ENCODE measurements at places on chromosomes 2 and 18.

GRCh38 chr2:240635998-240636547 is 10.8 kb downstream of the GPR35 start:
- no peak for DNase-seq

GRCh38 chr2:15673919-15674636 is 82.4 kb downstream of the DDX1 start:
- peak; percentile 37 for DNase-seq

- peak; percentile 25 for DNase-seq
Observed at GRCh38 chr2:25651066-25651465, 22.3 kb downstream of the DTNB start.

DNA sequence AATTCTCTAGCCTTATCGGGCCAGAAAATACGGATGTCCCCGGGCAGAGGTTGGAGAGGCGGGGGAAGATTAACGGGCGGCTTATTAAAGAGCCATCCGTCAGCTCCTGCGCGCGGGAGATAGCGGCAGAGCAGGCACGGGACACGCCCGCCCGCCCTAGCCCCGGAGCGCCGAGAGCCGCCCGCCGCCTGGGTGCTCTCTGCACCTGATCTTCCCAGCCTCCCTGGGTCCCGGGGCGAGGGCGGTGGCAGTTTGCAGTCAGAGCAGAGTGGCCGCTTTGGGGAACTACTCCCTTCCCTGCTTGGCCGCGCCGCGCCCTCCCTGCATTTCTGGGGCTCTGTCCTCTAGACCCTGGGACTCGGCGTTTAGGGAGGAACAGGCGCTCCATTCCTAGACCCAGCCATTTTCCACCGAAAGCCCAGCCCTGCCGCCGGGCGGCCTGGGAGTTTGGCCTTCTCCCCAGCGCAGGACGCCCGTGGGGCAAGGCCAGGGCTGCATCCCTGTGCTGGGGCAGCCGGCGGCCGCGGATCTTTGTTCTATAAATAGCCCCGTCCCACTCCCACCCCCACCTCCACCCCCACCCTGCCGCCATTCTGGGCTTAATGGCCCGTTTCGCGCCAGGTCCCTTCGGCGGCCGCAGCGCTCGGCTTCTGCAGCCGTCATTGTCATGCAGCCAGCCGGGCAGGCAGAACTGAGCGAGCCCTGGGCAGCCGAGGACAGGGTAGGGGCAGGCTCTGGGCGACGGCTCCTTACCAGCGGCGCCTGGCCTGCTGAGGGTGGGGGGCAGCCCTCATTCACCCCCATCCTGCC is 6.6 kb downstream of the GAD1 start:
- no peak for DNase-seq

DNA sequence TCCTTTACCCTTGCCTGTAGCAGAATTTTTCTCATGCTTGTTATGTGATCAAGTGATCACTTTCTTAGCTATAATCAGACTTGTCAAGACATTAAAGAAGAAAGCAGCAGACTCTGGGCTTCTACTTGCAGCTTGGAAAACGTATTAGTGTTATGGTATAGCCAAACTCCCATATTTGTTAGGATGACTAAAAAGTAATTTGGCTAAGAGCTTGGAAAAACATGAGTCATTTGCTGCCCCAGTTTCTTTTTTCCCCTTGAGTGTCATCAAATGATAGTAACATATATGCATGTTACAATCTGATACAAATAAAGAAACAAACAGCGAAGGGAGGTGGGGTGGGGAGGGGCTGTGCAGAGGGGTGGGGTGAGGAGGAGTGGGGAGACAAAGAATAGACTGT is 155.5 kb downstream of the IKZF2 start:
- peak; percentile 31 for DNase-seq

DNA sequence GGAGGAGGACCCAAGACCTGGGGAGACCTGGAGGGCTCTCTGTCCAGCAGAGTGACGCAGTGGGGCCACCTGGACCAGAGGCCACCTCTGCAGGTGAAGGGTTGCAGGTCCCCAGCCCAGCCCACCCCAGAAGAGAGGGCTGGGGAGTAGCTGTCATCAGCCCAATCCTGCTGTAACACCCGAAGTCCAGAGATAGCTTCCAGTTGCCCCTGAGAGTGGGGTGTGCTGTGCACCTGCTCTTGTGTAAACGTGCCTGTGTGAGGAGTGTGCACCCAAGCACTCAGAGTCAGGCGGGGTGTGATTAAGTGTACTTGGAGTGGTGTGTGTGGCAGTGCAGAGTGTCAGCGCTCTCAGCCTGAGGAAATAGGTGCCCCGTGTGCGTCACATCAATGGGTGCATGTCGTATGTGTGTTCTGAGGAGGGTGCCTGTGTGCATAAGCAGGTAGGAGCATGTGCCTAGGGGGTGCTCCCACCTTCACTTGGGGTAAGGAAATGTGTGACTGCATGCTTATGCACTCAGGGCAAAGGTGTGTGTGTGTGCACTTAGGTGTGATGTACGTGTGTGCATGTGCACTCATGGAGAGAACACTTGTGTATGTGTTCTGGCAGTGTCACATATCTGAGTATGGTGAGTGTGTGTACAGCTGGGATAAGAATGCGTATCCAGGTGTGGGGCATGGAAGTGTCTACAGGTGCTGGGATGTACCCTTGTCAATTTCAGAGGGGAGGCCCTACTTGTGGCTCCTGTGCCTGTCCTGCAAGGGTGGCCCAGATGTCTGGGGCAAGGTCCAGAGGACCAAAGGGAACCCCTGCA is 672 bp downstream of the ATP6V1B1 start:
- DNase-seq: no peak

DNA sequence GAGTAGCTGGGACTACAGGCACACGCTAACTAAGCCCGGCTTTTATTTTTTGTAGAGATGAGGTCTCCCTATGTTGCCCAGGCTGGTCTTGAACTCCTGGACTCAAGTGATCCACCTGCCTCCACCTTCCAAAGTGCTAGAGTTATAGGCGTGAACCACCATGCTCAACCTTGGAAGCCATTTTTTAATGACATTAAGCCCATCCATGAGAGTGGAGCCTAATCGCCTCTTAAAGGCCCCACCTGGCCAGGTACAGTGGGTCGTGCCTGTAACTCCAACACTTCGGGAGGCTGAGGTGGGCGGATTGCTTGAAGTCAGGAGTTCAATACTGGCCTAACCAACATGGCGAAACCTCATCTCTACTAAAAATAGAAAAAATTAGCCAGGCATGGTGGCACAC is 41.6 kb upstream of the TFCP2L1 start:
- DNase-seq: no peak

GRCh38 chr2:113056521-113056920 is 2.5 kb upstream of the IL36RN start:
- no peak for DNase-seq

DNA sequence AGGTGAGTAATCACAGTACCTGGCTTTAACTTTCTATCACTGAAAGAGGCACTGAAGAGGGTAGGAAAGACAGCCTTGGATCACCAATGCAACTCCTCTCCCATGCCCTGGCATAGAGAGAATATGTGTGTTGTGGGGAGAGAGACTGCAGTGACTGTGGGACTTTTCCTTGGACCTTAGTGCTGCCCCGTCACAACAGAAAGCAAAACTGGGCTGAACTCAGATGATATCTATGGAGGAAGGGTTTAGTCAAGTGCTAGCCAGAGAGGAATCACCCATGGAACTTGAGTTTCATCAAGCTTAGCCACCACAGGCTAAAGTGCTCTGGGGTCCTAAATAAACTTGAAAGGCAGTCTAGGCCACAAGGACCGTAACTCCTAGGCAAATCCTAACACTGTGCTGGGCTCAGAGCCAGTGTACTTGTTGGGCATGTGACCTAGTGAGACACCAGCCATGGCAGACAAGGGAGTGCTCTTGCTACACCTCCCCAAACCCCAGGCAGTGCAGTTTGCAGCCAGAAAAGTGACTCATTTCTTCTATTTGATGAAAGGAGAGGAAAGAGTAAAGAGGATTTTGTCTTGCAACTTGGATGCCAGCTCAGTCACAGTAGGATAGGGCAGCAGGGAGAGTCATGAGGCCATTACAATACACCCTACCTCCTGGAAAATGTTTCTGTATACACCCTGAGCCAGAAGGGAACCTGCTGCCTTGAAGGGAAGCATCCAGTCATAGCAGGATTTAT is 105.8 kb upstream of the SPOPL start:
- DNase-seq: peak; percentile 40

GRCh38 chr18:48031641-48032040 is 101.2 kb upstream of the SMAD2 start:
- no peak for DNase-seq

DNA sequence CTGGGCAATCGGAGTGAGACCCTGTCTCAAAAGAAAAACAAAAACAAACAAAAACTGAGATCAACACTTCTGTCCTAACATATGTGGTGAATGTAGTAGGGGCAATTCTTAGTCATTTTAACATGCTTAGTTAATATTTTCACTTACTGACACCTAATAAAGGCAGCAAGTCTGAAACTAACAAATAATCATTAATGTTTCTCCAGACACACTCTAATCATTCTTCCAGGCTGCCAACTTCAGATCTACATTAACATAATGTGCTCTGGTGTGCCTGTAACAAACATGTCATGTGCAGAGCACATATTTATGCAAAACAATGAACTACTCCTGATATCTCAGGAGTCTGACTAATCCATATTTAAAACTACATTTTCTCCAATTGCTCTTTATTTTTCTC is 6.0 kb downstream of the KRCC1 start:
- DNase-seq: no peak

- DNase-seq: no peak
Observed at GRCh38 chr2:79721966-79722365, 209.1 kb downstream of the CTNNA2 start.

DNA sequence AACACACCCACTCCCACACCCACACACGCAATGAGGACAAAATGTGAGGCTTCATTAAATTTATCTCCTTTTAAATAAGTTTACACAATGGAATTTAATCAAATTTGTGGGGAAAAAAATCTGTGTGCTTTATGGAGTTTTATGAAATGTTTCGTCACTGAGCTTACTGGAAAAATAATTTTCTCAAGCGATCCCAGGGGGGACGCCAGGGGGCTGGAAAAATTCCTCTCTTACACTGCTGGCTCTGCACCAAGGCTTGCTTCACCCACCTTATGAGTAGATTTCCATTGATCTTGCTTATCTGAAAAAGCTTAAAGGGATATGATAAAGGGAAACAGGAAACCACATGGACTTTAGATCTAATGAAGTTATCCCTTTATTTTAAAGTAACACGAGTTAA is 95.5 kb downstream of the CABYR start:
- DNase-seq: no peak

DNA sequence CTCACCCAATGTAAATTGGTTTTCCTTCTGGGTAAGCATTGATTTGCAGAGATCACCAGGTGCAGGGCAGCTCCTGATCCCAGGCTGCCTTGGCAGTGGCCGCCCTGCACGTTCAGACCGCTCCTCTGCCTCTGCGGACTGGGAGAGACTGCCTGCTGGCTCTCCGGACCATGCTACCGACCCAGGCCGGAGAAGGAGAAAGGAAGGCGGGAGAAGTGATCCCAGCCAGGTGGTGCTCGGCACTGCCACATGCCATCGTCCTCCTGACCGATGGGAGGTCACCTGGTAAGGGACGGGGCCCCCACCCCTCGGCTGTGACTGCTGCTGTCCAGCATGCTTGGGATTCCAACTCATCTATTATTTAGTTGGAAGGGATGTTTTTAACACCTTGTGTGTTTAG is 108.1 kb upstream of the POU3F3 start:
- no peak for DNase-seq

DNA sequence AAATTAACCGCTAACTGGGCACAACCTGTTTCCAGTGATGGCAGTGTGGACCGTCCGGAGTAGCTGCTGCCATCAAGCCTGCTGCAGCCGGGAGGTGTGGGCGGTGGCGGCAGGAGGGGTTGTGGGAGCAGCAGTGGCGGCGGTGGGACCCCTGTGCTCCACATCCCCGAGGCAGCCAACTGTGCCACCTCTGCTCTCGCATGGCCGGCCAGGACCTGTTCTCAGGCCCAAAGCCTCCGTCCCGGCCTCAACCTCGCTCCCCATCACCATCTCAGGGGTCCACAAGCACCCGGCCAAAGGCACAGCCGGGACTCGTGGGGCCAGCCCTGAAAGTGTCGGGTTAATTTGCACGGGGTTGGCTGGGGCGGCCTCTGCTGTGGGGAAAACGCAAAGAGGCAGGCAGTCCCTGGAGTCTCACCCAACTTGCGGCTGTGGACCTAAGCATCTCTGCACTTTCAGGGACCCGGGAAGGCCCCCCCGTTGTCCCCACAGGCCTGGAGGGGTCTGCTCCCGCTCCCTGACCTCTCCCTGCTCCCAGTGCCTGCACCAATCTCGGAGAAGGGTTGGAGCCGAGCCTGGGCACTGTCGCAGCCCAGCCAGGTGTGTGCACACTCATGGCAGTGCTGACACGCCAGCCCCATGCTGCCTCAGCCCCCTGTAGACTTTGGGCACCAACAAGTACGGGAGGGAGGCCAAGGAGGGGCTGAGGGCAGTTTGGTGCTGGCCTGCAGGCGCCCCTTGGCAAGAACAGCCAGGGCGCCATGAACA is 44.4 kb upstream of the PEX13 start:
- DNase-seq: no peak

DNA sequence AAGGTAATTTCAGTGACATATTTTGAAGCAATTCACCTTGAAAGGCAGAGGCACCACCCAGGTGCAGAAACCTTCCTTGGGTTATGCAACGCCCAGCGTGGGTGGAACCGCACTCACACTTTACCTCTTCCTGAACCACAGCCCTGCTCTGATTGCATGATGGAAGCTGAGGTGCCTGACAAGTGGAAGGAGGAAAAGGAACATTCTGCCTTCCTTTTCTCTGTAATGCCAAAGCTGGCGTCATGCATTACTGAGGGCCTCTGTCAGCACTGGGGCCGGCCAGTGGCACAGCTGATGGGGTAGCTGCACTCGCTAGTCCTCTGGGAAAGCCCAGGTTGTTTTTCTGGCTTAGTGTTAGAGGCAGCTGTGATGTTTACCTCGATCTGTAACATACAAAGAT is 266.5 kb downstream of the NEDD4L start:
- DNase-seq: no peak

DNA sequence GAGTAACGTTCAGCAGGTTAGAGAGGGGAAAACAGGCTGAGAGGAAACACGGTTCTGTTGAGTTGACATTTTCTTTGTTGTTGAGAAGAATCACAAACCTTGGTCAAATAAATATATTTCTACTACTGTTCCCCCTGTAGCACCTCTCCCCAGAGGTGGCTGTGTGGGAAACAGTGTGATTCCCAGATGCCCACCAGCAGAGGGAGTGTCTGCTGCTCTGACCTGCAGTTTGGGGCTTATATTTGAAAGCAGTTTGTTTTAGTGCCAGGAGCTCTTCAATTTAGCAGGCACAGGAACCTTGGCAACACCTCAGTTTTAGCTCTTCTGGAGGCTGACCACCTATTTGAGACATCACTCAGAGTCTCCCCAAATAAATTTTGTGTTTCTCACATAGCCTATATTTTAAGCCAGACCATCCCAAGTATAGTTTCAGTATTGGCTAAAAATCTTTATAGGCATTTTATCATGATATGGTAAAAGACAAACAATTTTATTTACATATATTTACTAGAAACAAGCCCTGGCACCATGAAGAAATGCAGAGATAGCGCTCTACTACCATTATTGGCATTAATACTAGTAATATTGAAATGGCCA is 75.7 kb downstream of the PIK3C3 start:
- peak; percentile 29 for DNase-seq

All from brain microvascular endothelial cell (primary cell).